ENCODE measurements at places on chromosomes 3 and 15. TPM values are rescaled to one million over a fixed set of nuclear protein-coding genes. Genes with fewer than 3 reads are reported as not detected.

DNA sequence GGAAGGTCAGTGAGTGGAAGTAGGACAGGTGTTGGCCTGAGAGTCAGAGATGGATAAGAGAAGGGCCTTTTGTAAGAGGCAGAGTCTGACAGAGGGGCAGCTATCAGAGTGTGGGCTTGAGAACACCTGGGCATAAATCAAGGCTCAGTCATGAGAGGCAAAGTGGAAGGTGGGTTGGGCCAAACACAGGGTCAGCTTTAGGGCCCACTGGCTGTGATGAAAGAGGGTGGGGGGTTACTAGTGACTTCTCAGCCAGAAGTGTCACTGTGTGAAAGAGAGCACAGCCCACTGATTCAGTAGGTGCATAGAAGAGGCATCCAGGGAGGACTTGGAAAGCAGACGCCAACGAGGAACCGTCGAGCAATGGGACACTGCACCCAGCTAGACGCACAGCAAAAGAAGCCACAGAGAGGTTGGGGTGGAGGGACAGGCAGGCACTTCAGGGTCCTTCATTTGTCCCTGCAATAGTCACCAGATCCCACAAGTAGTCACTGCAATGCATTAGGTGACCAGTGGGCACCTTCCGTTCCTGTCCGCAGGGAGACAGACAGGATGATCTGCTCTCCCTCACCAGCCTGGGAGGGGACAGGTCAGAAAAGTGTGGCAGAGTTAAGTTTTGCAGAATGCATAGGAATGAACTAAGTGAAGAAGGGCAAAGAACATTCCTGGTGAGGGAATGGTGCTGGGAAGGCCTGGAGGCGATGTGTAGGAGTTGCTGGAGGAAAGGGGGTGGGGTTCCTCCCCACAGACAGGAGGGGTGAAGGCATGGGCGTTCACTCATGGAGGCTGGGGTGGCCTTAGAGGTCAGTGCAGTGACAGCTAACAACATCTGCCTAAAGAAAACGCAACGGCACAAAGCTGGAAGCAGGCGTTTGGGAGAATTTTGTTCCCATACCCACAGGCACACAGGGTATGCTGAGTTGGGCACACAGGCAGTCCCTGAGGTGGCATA, 36.3 kb downstream of the MESD start:
- DNase-seq, result no peak

GRCh38 chr3:140103986-140104645, 169.1 kb downstream of the CLSTN2 start:
- DNase-seq, result no peak

Gene MYO5C
- total RNA-seq, result not detected

Gene PLA2G4E
- not detected for total RNA-seq

DNA sequence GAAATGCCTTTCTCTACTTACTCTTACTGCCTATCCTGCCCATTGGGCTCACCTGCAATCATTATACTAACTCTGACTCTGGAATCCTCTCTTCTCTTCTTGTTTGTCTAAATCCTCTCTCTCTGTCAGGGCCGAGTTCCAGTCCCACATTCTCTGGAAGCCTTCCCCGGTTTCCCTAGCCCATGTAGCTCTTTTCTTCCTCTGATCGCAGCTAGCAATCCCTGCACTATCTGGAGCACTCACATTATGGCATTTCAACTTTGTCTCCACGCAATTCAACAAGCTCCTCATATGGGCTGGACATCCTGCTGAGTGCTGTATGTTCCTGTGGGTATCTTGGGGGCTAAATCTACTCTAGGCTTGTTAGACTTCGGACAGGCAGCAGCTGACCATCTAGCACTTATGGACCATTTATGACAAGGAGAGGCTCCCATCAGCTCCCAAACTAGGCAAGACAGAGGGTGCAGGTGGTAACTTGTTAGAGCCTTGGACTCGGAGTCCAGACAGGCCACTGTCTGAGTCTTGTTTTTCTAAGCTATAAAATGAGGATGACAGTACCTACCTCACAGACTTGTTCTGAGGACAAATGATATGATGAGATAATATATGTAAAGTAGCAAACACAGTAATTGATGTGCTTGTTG, 58.3 kb downstream of the EPHB3 start:
- DNase-seq, result no peak

GRCh38 chr3:51830345-51830744, 31.1 kb upstream of the IQCF2 start:
- DNase-seq, result no peak

DNA sequence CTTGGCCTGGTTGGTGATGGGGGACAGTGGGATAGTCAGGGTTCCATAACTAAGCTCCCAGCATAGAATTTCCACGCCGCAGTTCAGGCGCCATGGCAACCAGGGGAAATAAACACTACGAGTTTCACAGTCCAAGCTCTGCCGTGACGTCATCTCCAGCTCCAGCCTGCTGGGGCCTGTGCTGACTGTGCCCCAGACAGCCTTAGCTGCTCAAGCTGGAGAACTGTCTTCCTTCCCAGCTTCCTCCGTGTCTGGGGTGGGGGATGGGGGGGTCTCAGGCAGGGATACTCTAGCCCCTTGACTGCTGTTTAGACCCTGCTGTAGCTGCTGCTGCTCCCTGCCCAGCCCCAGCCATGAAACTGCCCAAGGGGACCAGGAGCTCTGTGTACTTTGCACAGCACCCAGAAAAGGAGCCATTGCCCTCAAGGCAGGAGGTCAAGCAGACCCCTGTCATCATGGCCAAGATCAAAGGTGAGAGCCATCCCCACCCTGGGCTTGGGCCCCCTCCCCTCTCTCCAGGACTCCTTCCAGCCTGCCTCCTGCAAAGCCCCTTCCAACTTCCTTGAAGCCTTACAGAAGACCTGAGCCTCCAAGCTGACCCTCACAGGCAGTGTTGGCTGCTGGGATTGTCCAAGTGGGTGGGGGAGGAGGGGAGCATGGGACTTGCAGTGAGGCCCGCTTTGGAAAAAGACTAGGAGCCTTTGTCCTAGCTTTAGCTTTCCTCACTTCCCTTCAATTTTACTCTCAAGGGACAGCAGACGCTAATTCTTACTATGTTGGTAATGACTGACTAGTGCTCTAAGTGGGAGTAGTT, 11.4 kb upstream of the CSPG4 start:
- peak; percentile 94 for DNase-seq

DNA sequence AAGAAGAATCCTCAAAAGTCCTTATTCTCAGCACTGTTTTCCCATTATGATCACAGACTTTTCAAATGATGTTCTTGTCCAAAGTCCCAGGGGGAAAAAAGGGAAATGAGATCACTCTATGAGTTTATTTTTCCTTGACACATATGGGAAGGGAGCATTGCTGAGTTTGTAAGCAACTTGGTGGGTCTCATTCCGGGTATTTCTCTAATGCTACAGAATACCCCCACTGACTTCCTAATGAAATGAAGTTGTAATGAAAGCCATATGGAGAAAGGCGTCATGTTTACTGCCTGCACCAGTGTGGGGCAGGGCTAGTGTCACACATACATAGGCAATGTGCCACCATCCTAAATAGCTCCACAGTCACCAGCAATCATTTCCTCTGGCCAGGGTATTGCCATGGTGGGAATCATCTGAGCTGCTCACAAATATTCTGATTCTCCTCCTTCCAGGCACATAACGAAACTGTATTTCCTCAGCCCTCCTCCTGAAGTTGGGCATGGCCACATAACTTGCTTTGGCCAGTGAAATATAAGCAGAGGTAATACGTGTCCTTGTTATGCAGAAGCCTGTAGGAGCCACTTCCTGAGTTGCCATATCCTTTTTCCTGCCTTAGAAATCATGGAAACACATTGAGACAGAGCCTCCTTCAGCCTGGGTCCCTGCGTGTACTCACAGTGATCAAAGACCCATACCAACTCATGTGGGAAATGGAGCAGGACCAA, 41.0 kb upstream of the C15orf61 start:
- no peak for DNase-seq

- DNase-seq, result no peak
Measured at GRCh38 chr15:88625943-88626741, 5.0 kb downstream of the AEN start.

Gene CCDC39
- not detected for total RNA-seq

- DNase-seq, result no peak
Measured at GRCh38 chr3:172511783-172512762, 11.2 kb downstream of the TNFSF10 start.

GRCh38 chr3:52931328-52931727, 34.0 kb upstream of the STIMATE start:
- DNase-seq, result no peak

- peak; percentile 86 for DNase-seq
Measured at GRCh38 chr3:126926684-126927400, 56.1 kb upstream of the PLXNA1 start.

- DNase-seq, result no peak
Measured at GRCh38 chr3:81997390-81997789, 235.9 kb upstream of the GBE1 start.

DNA sequence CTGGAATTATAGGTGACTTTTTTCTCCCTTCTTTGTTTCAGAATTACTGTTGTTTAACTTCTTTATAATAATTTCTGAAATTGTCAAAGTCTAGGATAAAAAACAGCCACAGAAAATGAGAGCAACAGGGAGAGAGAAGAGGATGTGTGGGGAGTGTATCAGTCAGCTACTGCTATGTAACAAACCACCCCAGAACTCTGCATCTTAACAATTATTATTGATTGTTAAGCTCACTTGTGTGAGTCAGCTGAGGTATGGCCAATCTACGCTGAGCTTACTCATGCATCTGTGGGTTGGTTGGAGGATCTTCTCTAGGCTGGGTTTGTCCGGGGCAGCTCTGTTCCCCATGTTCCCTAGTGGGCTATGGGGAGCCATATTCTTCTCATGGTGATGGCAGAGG, 43.7 kb upstream of the CDV3 start:
- no peak for DNase-seq

Gene HTR3E
- total RNA-seq, result not detected
